ENCODE measurements at places on chromosomes 1 and 21.

- DNase-seq, result no peak
These were observed 18.8 kb downstream of the PLA2G2A start for GRCh38 chr1:19960591-19960990.

- DNase-seq, result no peak
These were observed 3.0 kb downstream of the BACH1 start for GRCh38 chr21:29301691-29302090.

- DNase-seq, result peak; percentile 87
These were observed at the start of the genes NIT1 and PFDN2 for GRCh38 chr1:161117759-161118581. NIT1 (plus strand) TSS chr1:161118105; CDS start chr1:161118177, 72 bp downstream. PFDN2 (minus strand) TSS chr1:161118037; CDS start chr1:161118026, 11 bp downstream.

GRCh38 chr1:199687321-199687720 is 340.2 kb upstream of the NR5A2 start:
- no peak for DNase-seq

DNA sequence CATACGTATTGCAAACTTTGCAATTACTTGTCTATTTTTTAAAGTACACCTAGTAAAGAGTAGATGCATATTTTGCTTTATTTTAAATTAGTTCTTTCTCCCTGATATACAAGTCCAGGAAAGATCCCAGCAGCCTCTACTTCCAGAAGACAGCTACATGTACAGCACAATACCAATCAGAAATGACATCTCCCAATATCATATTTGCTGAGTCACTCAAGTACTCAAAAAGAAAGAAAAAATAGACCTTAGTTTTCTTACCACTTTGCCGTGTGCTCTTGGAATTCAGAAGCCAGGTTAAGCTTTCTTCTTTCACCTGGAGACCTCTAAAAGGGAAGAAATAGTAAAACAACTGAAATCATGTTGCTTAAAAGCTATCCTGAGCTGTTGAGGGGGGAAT is 412.6 kb upstream of the RUNX1 start:
- no peak for DNase-seq

DNA sequence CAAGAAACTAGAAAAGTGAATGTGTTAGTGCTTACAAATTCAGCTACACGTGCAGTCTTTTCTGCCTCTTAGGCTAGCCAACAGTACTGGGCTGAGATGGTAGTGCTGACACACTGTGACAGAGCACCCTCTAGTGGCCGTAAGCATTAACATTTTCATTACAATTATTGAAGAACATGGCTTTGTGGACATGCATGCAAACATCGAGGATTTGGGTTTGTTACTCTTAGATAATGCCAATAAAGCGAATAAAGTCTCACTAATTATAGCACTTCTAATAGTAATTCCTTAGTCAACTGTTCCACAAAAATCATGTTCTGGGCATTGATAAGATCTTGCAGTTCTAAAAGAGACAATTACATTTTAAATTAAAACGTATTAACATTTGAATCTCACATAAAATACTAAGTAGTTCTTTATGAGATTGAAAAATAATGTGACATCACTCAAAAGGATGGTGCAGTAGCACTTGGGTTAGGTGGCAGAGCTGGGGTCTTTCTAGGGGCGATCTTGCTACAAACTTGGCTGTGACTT is 47.1 kb downstream of the MYSM1 start:
- DNase-seq, result peak; percentile 45

DNA sequence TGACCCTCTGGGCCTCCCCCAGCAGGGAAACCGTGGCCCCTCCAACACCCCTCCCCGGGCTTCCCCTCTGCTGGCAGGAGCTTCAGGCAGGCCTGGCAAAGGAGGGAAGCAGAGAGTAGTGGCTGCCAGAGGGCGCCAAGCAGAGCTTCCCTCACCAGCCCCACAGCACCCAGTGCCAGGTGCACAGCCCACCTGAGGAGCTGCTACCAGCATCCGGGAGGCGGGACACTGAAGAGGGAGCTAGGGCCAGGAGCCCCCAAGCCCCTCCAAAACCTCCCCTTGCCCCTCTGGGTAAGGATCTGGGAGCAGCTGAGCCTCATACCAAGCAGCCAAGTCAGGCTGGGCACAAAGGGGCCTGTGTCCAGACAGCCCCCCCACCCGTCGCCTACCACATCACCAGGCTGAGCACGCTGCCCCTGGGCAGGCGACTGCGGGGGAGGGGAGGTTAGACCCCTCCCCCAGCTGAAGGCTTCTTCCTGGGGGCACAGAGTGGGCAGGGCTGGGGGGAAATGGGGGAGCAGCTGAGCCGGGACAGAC is 19.6 kb downstream of the CCDC24 start:
- no peak for DNase-seq

DNA sequence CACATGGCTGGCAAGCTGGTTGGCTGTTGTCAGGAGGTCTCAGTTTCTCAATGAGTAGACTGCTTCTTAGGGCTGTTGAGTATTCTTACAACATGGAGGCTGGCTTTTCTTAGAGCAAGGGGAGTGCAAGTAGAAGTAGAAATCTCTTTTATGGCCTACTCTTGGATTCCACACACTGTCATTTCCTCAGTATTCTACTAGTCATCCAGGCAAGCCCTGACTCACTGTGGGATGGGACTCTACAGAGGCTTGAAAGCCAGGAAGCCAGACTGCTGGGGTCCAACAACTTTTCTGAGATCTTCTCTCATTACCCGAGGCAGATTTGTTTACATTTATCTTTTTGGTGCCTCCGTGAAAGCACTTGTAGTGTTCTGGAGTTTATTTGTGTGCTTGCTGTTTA is 196.2 kb upstream of the APP start:
- DNase-seq, result no peak

DNA sequence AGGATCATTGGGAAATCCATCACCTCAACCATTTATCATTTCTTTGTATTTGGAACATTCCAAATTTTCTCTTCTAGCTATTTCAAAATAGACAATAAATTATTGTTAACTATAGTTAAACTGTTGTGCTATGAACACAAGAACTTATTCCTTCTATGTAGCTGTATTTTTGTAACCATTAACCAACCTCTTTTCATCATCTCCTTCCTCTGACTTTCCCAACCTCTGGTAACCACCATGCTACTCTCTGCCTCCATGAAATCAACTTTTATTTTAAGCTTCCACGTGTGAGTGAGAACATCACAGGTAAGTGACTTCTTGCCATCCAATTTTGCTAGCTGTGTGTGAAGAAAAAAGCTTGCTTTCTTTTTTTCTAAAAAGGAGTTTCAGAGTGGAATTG is 418 bp downstream of the IFI44L start:
- DNase-seq, result no peak

GRCh38 chr1:90457985-90458384 is 259.1 kb downstream of the BARHL2 start:
- DNase-seq, result no peak

GRCh38 chr1:47944561-47944960 is 52.6 kb downstream of the TRABD2B start:
- DNase-seq, result no peak

GRCh38 chr1:41108696-41109275 is 87.3 kb upstream of the SLFNL1 start:
- DNase-seq, result no peak

DNA sequence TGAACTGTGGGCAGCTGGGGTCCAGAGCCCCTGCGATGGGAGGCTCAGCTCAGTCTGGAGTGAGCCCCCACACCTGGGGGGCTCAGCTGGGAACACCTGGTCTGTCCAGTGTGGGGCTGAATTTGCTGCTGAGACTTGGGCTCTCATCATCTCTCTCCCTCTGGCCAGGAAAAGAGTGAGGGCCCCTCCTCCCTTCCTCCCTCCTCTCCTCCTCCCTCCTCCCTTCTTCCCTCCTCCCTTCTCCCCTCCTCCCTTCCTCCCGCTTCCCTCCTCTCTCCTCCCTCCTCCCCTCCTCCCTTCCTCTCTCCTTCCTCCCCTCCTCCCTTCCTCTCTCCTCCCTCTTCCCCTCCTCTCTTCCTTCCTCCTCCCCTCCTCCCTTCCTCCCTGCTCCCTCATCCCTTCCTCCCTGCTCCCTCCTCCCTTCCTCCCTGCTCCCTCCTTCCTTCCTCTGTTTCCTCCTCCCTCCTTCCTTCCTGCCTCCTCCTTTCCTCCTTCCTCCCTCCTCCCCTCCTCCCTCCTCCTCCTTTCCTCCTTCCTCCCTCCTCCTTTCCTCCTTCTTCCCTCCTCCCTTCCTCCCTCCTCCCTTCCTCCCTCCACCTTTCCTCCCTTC is 23.5 kb upstream of the PEX10 start:
- no peak for DNase-seq

Data from activated CD4-positive, CD25-positive, alpha-beta regulatory T cell treated with anti-CD3 and anti-CD28 coated beads, Interleukin-2, amount 50 U/mL, for 72 hours (primary cell).